ENCODE measurements at places on chromosomes 5 and 9.

DNA sequence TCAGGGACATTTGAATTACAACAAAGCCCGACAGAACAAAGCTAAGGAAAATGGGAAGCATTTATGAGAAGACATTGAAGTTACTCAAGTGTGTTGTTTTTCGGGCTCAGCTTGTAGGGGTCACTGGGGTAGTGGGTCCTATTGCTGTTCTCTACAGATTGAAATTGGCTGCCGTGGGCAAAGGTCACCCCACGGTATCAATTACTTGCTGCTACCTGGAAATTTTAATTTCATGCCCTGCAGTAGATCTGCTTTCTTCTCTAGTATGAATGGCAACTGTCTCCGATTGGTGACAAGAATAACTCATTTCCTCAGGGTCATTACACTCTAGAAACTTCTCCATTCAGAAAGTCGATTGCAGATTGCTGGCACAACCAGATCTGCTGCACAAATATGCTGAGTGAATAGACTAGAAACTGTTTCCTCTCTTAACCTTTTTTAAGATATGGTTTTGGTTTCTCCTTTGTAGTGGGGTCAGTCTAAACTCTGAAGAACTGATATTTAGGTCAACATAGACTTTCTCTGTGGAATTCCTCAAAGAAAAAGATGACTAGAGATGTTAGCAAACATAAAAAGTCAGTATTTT lies 454.1 kb downstream of the ARHGEF28 start:
- no peak for DNase-seq

DNA sequence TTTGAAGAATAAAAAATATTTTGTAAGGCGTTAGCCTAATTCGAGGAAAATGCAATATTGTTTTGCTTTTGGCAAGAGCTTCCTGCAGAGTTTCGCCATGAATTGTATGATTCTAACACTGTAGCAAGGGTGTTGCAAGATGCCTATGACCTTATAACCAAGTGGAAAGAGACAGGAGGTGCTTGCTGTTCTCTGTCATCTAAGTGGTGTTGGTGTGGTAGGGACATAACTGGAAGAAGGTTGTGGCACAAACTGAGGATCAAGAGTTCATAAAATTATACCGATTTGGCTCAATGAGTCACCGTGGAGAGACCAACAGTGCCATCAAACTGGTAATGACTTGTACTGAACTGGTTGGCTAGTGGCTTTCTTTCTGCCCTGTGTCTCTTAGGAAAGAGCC lies 6.3 kb downstream of the STC2 start:
- no peak for DNase-seq

- no peak for DNase-seq
Observed at GRCh38 chr5:34736445-34737115, 80.5 kb downstream of the RAI14 start.

GRCh38 chr5:55994495-55994997 lies at the start of gene IL6ST:
Gene IL6ST (minus strand): TSS chr5:55994963. CDS start chr5:55976278, 18,685 bp downstream.
- DNase-seq = no peak

GRCh38 chr5:147780924-147781573 lies 1.5 kb downstream of the JAKMIP2 start:
- DNase-seq = no peak

GRCh38 chr9:15299374-15299939 lies 7.6 kb downstream of the TTC39B start:
- no peak for DNase-seq
